Mesangial cell (primary cell): ENCODE measurements at places on chromosomes 1 and 21. TPM values are rescaled to one million over a fixed set of nuclear protein-coding genes. Genes with fewer than 3 reads are reported as not detected.

The NID1 gene
- 43.7 and 59.7 TPM in 2 replicates for total RNA-seq

The PATJ gene
- total RNA-seq = 5.1 and 12.7 TPM in 2 replicates

The ANKRD35 gene
- 0.13 and 0.49 TPM in 2 replicates for total RNA-seq

The FBXO2 gene
- total RNA-seq = 1.1 and 4.4 TPM in 2 replicates

The CCDC17 gene
- total RNA-seq = under 0.01 and 0.89 TPM in 2 replicates

The FYB2 gene
- total RNA-seq = not detected in 2 replicates

The SLX9 gene
- 15.2 and 21.3 TPM in 2 replicates for total RNA-seq

The USP25 gene
- 16.6 and 27.3 TPM in 2 replicates for total RNA-seq

The IFNAR1 gene
- total RNA-seq = 8.0 and 12.0 TPM in 2 replicates

The CIART gene
- 0.81 and 4.9 TPM in 2 replicates for total RNA-seq

The DNAJC6 gene
- total RNA-seq = 3.0 and 4.7 TPM in 2 replicates

The DFFA gene
- 26.6 and 48.1 TPM in 2 replicates for total RNA-seq

The RSPH1 gene
- 0.38 TPM in 1 of 2 replicates, not detected in the other for total RNA-seq

The DTL gene
- total RNA-seq = 3.0 and 19.4 TPM in 2 replicates

The CHRNB2 gene
- 0.25 TPM in 1 of 2 replicates, not detected in the other for total RNA-seq

The LDLRAD1 gene
- not detected in 2 replicates for total RNA-seq

The CLEC20A gene
- total RNA-seq = 0.13 and 0.33 TPM in 2 replicates

The COL6A1 gene
- 269 and 447 TPM in 2 replicates for total RNA-seq

The SLC30A10 gene
- total RNA-seq = under 0.01 TPM in 1 of 2 replicates, not detected in the other

The OR10J1 gene
- not detected in 2 replicates for total RNA-seq

The OR2L8 gene
- total RNA-seq = not detected in 2 replicates

The CFH gene
- 16.5 and 95.7 TPM in 2 replicates for total RNA-seq

The ZMYM4 gene
- 18.6 and 21.3 TPM in 2 replicates for total RNA-seq

The EFCAB14 gene
- total RNA-seq = 34.2 and 55.8 TPM in 2 replicates

The AUNIP gene
- 1.1 and 9.1 TPM in 2 replicates for total RNA-seq

The GPR37L1 gene
- under 0.01 TPM in 1 of 2 replicates, not detected in the other for total RNA-seq

The CD48 gene
- total RNA-seq = not detected in 2 replicates

The FAM72C gene
- 0.25 and 0.98 TPM in 2 replicates for total RNA-seq

The NGF gene
- total RNA-seq = 0.25 and 0.33 TPM in 2 replicates

The OR2G6 gene
- not detected in 2 replicates for total RNA-seq

The IRF6 gene
- 3.1 and 11.8 TPM in 2 replicates for total RNA-seq

The VANGL1 gene
- 12.2 and 29.0 TPM in 2 replicates for total RNA-seq

The ODF2L gene
- total RNA-seq = 7.0 and 7.7 TPM in 2 replicates

The S100A10 gene
- 286 and 303 TPM in 2 replicates for total RNA-seq

The PTAFR gene
- total RNA-seq = under 0.01 and 0.25 TPM in 2 replicates

The S100A7 gene
- total RNA-seq = not detected in 2 replicates

The C1orf87 gene
- under 0.01 TPM in 1 of 2 replicates, not detected in the other for total RNA-seq

The CLDN14 gene
- total RNA-seq = 0.49 TPM in 1 of 2 replicates, not detected in the other

The LINGO4 gene
- total RNA-seq = not detected in 2 replicates

The TSNAX gene
- total RNA-seq = 12.3 and 12.9 TPM in 2 replicates

The HOOK1 gene
- 2.0 and 4.3 TPM in 2 replicates for total RNA-seq

The DDAH1 gene
- total RNA-seq = 32.6 and 37.6 TPM in 2 replicates

The PRRX1 gene
- total RNA-seq = 2.2 and 7.0 TPM in 2 replicates

The NECAP2 gene
- total RNA-seq = 95.5 and 100 TPM in 2 replicates
